ENCODE measurements at places on chromosomes 2 and 18.

- DNase-seq = no peak
These were observed 397.7 kb downstream of the NUP35 start for GRCh38 chr2:183521911-183522310.

DNA sequence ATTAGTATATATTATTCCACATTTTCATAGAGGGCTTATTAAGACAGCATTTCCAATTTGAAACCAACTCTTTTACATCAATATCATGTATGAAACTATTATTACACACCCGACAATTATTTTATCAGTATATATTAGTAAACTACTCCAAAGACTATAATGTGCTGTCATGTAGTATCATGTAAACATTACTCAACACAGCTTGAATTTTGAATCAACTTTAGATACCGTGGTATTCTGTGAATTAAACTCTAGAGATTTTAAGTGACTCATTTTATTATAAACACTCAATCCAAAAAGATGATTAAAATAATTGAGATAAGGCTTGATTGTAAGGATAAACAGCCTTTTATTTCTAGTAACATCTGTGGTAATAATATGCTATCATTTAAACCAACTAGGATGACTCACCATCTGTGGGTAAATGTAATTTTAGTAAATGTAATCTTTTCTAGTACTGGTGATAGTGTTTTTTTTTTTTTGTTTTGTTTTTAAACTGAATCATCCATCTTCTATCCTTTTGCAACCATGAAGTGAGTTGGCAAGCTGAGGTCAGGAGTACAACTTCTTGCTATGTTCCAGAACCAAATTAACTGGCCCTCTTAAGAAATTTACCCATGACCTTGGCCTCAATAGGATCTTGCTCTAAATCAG, 144.3 kb upstream of the SMAD7 start:
- no peak for DNase-seq

- no peak for DNase-seq
These were observed 232.7 kb downstream of the METTL4 start for GRCh38 chr18:2338601-2339000.

GRCh38 chr2:85340034-85340892, 12.5 kb upstream of the TGOLN2 start:
- DNase-seq = no peak

GRCh38 chr2:200431996-200432705, 77.7 kb downstream of the KCTD18 start:
- DNase-seq = no peak

DNA sequence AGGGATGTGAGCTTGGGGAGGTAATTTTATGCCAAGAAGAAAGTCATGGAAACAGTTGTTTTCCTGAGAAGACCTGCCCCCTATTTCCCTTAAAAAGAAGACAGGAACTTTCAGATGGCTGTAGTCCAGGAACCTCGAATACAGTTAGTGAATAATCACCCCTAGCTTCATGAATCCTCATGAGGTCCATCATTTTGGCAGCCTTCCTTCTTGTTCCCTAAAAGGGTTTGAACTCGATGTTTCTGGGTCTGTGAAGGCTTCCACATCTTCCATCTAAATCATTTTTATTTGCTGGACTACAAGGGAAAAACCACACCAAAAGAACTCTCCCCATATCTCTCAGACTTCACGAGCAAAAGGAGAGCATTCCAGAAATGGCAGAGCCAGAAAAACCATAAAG, 290.8 kb downstream of the SLC4A3 start:
- DNase-seq = no peak

All from RKO (cell line).